ENCODE measurements at places on chromosomes 5 and 9.

DNA sequence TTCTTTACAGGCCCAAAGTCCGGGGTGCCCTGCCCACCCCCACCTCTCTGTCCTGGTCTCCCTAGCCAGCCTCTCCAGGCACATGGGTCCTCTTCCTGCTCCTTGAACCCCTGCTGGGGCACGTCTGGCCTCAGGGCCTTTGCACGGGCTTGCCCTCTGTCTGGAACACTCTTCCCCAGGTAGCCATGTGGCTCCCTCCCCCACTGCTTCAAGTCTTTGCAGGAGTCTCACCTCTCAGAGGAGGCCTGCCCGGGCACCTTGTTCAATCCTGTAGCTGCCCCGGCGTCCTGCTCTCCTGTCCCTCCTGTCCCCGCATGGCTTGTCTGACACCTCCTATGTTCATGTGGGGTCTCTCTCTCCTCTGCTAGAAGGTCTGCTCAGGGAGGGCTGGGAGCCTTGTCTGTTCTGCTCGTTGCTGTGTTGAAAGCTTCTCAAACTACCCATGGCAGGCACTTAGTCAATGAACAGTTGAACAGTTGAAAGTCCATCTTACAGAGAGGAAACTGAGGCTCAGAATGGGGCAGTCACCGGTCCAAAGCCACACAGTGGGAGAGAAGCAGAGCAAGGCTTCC, 241.4 kb downstream of the PBX3 start:
- no peaks in the 10 kb centered on the region for H3K36me3 ChIP-seq
- DNase-seq = no peak
- peak overlapping the region; percentile 50 for H3K27ac ChIP-seq
- H3K4me1 ChIP-seq = peaks cover 14% of the 10 kb centered on the region
- H3K27me3 ChIP-seq = no peaks in the 10 kb centered on the region

- H3K27ac ChIP-seq = no peak overlapping the region
- H3K4me3 ChIP-seq = no peak overlapping the region
- no peak for DNase-seq
- peaks cover 20% of the 10 kb centered on the region for H3K27me3 ChIP-seq
- no peaks in the 10 kb centered on the region for H3K36me3 ChIP-seq
These were observed 111.1 kb upstream of the LMX1B start for GRCh38 chr9:126502417-126503332.

DNA sequence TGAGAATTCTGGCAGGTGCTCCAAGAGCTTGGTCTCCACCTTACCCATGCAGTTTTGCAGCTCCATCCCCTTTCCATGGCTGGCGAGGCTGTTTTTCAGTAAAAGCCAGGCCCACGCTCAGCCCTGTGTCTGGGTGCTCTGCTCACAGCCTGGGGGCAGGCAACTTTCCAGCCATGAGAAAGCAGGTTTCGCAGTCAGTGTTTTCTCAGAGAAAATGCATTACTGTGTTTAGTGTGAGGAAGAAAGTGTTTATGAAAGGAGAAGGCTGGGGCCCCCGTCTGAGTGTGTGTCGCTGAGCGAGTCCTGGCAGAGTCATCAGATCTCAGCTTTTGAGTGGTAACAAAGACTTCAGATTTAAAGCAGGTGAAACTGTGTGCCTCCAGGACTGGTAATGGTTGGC, 248.1 kb downstream of the IRX1 start:
- peaks cover 9% of the 10 kb centered on the region for H3K36me3 ChIP-seq
- H3K4me3 ChIP-seq = no peak overlapping the region
- H3K27ac ChIP-seq = no peak overlapping the region
- peaks cover 30% of the 10 kb centered on the region for H3K4me1 ChIP-seq
- peaks cover 5% of the 10 kb centered on the region for H3K27me3 ChIP-seq

- DNase-seq = no peak
- H3K36me3 ChIP-seq = no peaks in the 10 kb centered on the region
- no peak overlapping the region for H3K27ac ChIP-seq
These were observed 46.5 kb downstream of the SLC6A7 start for GRCh38 chr5:150236313-150236712.

GRCh38 chr5:169686137-169686536, 49.1 kb downstream of the DOCK2 start:
- no peaks in the 10 kb centered on the region for H3K36me3 ChIP-seq
- H3K27ac ChIP-seq = no peak overlapping the region
- peaks cover 59% of the 10 kb centered on the region for H3K27me3 ChIP-seq
- H3K4me3 ChIP-seq = no peak overlapping the region
- H3K4me1 ChIP-seq = peaks cover 6% of the 10 kb centered on the region
- peak; percentile 63 for DNase-seq

DNA sequence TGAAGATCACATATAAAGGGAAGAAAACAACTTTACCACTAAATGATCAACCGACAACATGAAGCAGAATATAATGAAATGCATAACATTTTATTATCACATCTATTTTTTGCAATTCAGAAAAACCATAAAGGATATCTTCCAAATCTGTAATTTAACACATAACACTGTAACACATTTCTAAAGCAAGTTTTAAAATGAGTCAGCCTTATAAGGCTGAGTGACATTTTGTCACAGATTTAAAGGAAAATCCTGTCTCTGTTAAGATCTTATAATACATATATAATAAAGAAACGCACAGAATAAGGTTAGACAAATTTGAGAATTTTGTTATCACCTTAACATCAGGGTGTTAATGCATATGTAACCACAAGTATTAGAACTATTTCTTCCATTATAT, 198.4 kb upstream of the RASA1 start:
- H3K4me1 ChIP-seq = no peaks in the 10 kb centered on the region
- no peak overlapping the region for H3K4me3 ChIP-seq

GRCh38 chr9:122948313-122948712, 7.5 kb downstream of the RABGAP1 start:
- no peak overlapping the region for H3K4me3 ChIP-seq
- H3K27ac ChIP-seq = no peak overlapping the region
- peaks cover 19% of the 10 kb centered on the region for H3K36me3 ChIP-seq
- no peaks in the 10 kb centered on the region for H3K4me1 ChIP-seq
- no peak for DNase-seq

- no peak for DNase-seq
- no peak overlapping the region for H3K27ac ChIP-seq
- H3K4me3 ChIP-seq = no peak overlapping the region
- peaks cover 20% of the 10 kb centered on the region for H3K36me3 ChIP-seq
These were observed 47.9 kb upstream of the CTSL start for GRCh38 chr9:87677776-87678587.

DNA sequence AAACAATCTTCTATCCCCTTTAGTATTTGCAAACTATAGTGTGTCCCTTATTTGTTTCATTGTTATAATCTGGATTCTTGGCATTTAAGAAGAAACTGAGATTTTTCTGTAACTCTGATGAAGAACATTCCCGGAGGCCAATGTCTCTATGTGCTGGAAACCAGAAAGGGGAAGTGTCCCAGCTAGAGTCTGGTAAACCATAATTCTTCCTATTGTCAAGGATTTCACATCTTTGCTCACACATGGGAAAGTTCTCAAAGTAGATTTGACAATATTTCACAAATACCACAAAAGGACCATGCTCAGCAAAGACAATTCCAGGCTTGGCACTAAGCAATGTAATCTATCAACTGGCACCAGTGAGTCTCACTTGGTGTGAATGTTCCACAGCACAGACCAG, 146.8 kb downstream of the MUSK start:
- no peak overlapping the region for H3K27ac ChIP-seq
- H3K27me3 ChIP-seq = peaks cover 10% of the 10 kb centered on the region
- DNase-seq = no peak
- no peaks in the 10 kb centered on the region for H3K36me3 ChIP-seq
- no peaks in the 10 kb centered on the region for H3K4me1 ChIP-seq

DNA sequence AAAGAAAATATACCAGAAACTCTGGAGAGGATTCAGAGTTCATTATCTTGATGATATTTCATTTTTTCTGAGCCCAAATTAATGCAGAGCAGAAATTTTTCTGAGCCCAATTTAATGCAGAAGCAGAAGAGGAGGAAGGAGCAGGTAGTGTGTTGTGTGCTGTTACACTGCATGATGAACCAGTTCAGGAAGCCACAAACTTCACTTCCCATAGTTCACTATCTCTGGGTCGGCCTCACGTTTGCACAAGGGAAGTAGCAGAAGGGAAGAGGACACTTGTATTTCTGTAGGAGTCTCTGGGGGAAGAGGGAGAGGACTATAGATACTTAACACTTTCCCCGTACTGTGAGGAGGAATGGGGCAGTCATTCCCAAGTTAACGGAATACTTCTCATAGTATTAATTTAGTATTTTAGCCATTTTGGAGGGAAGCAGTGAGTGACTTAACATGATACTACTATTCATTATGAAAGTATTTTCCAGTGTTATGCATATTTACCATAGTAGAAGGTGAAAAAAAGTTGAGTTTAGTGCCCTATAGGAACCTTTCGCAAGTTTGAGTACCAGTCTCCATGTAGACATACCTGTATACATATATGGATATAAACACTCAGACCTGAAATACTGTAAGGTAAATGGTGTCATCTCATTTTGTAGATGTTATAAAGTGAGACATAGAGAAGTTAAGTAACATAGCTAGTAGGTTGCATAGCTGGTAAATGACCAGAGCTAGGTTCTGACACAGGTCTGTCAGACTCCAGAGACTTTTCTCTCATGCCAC, 30.0 kb downstream of the XPA start:
- H3K4me1 ChIP-seq = no peaks in the 10 kb centered on the region
- peaks cover 64% of the 10 kb centered on the region for H3K36me3 ChIP-seq
- no peak overlapping the region for H3K27ac ChIP-seq
- DNase-seq = no peak
- H3K4me3 ChIP-seq = no peak overlapping the region

DNA sequence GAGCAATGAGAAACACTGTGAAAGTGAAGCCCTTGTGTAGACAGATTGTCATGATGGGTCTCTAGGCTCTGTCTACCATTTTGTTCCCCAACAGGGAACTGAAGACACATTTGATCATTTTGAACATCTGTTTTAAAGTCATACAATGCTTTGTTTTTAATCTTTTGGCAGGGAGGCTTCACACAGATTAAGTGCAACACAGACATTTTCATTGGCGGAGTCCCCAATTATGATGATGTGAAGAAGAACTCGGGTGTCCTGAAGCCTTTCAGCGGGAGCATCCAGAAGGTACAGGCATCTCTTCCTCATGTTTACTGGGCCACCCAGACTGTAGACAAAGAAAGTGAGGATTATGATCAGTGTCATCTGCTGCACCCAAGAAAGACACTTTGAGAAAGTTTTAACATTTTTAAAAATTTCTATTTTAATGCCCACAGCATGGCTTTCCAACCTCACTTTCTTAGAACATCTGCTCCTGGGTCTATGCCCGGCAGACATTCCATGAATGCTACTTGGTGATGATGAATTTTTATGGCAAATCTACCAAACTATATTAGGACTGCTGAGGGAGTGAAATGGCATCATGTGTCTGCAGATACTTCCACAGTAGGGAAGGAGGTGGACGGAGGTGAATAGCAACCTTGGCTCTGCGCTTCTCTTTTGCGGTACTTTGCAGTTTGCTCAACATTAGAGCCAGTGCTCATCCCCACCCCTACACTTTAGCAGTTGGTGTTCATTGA, 121.3 kb downstream of the LIFR start:
- no peak overlapping the region for H3K4me3 ChIP-seq
- no peak for DNase-seq
- H3K36me3 ChIP-seq = peaks cover 39% of the 10 kb centered on the region
- no peaks in the 10 kb centered on the region for H3K27me3 ChIP-seq

DNA sequence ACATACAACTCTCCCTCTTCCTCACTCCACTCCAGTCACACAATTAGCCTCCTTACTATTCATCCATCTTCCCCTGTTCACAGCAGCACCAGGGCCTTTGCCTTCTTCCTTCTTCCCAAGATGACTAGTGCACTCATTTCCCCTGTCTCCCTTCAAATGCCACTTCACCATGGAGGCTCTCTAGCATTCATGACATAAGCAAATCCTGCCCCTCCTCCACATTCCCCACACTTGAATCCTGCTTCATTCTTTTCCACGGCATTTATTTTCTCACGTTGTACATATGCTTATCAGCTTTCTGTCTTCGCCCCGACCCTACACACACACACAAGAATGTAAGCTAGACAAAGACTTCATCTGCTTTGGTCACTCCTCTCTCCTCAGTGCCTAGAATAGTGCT, 133.3 kb downstream of the CDK5RAP2 start:
- H3K36me3 ChIP-seq = peaks cover 52% of the 10 kb centered on the region
- peaks cover 8% of the 10 kb centered on the region for H3K4me1 ChIP-seq
- no peak for DNase-seq
- H3K4me3 ChIP-seq = no peak overlapping the region
- H3K27me3 ChIP-seq = no peaks in the 10 kb centered on the region

DNA sequence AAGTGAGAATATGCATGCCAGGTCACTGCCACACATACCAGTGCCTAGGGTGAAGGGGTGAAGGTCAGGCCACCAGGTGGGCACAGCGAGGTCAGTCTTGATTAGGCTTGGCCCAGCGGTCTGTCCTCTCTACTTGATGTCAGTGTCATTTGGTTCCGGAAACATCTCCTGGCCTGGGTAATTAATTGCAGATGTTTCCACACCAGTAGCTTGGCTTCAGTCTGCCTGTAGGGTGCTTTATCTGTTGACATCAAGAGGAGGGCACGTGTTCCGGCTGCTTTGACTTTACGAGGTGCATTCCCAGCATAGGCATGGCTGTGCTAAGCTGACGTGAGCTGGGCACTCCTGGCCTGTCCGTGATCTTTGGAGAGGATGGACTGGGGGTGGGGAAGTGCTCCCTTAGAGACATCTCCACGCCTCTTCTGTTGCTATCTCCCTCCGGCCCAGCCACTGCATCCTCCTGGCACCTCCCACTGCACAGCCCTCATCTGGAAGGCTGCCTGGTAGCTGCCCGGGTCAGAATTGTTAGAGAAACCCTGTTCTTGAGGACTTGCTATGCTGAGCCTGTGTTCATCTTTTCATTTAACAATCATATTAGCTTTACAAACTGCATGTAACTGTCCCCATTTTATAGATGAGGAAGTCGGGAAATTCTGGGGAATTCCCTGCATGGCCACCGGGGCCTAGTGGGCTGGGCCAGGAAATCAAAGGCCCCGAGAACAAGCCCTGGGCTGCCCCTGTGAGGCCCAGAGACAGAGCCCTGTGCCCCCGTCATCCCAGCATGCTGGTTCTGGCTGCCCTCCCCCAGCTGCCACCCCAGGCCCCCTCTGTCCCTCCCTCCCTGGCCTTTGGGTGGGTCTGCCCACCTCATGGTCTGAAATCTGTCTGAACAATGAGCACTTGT, 29.1 kb downstream of the JADE2 start:
- no peak overlapping the region for H3K4me3 ChIP-seq
- peaks cover 46% of the 10 kb centered on the region for H3K4me1 ChIP-seq

DNA sequence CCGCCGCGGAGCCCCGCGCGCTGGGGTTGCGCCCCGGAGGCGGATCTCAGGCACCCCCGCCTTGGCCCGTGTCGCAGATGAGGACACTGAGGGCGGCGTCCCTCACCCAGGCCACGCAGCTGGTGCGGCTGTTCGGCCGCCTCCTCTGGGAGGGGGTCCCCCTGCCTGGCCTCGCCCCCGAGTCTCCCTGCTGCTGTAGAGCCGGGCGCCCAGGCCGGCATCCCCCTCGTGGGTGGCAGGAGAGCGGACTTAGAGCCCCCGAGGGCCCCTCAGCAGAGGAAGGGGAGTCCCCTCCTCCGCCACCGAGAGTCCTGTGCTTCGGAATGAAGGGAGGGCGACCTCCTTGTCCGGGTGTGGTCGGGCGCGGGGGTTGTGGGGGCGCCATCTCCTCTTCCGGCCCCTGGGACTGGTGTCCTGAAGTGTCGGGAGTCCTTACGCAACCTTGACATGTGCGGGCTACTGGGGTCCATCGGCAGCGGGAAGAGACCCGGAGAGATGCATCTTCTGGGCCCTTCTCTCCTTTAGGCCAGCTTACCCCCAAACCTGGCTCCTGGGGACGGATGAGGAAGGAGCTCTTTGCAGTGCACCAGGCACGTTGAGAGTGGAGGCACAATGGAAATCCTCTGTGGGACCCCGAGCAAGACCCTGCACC, 11.7 kb upstream of the EXOSC2 start:
- H3K4me3 ChIP-seq = peak overlapping the region; percentile 85
- H3K27ac ChIP-seq = no peak overlapping the region
- peaks cover 6% of the 10 kb centered on the region for H3K4me1 ChIP-seq
- no peaks in the 10 kb centered on the region for H3K36me3 ChIP-seq

All from nephron progenitor cell (in vitro differentiated cells).